ENCODE measurements at places on chromosomes 6 and 20. TPM values are rescaled to one million over a fixed set of nuclear protein-coding genes. Genes with fewer than 3 reads are reported as not detected.

- DNase-seq = no peak
These were observed 4.0 kb upstream of the CNKSR3 start for GRCh38 chr6:154514481-154514880.

Gene KCNG1
- polyA plus RNA-seq = 0.35 TPM

Gene SLC17A4
- not detected for polyA plus RNA-seq

Gene TGM3
- polyA plus RNA-seq = 0.61 TPM

DNA sequence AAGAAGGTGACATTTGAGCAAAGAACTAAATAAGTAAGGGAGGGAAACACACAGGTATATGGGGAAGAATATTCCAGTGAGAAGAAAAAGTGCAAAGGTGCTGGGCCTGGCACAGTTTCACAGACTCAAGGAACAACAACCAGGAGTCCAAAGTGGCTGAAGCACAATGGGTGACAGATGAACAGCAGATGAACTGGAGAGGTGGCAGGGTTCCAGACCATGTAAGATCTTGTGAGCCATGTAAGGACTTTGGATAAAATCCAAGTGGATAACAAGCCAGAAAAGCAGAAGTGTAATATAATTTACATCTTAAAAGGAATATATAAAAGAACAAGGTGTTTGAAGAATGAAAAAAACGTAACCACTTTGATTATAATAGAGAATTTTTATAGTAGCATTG, 87.9 kb downstream of the MMS22L start:
- no peak for DNase-seq

Gene CDH26
- polyA plus RNA-seq = 0.85 TPM

Gene OOEP
- 0.36 TPM for polyA plus RNA-seq

DNA sequence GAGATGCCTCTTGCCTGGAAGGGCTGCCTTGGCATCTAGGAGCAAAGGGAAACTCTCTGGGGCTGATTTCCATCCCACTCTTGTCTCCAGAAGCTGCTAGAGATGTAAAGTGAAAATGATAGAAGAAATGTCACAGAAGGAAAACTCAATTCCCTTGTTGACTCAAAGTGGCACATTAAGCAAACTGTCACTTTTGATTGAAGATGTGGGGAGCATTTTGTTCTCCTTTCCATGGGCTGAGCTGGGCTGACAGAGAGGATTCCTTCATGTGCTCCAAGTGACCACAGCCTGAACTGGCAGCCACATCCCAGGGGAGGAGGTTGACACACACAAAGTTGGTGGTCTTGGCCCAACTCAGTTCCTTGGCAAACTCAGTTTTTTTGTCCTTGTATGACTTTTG, 9.8 kb downstream of the GPR31 start:
- no peak for DNase-seq

GRCh38 chr6:114997813-114998292, 655.0 kb upstream of the HS3ST5 start:
- DNase-seq = no peak

GRCh38 chr6:39958947-39959346, 24.7 kb upstream of the MOCS1 start:
- DNase-seq = no peak

- no peak for DNase-seq
These were observed 9.1 kb downstream of the MAPK13 start for GRCh38 chr6:36139431-36139830.

DNA sequence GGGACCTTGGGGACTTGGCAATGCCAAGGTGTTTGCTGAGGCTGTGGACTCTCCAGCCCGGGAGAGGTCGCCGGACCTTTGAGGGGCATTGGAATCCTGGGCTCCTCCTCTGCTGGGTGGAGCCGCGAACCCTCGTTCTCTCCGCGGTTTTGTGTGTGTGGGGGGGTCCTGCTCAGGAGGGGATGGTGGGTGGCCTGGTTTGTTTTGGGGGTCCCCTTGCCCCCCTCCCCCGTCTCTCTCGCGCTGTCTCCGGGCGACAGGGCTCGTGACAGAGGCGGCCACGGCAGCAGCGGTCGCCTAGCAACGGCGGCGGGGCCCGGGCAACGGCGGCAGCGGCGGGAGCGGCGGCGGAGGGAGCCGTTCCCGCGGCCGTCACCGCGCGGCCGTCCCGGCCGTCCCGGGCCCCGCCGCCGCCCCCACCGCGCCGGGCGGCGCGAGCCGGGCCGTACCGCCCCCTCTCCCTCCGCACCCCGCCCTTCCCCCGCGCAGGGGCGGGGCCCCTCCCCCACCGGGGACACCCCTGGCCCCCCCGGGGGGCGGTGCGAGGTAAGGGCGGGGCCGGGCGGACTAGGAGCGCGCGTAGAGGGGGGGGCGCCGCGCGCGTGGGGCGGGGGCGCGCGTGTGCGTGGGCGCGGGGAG, 7.8 kb downstream of the SYNGAP1 start:
- no peak for DNase-seq

- peak; percentile 56 for DNase-seq
These were observed 57.0 kb upstream of the STX16 start for GRCh38 chr20:58593880-58594638.

GRCh38 chr20:17584689-17585088, 14.8 kb downstream of the DSTN start:
- peak; percentile 22 for DNase-seq

GRCh38 chr6:112920994-112921393, 573.9 kb downstream of the RFPL4B start:
- DNase-seq = no peak

Gene FOXS1
- 4.5 TPM for polyA plus RNA-seq

DNA sequence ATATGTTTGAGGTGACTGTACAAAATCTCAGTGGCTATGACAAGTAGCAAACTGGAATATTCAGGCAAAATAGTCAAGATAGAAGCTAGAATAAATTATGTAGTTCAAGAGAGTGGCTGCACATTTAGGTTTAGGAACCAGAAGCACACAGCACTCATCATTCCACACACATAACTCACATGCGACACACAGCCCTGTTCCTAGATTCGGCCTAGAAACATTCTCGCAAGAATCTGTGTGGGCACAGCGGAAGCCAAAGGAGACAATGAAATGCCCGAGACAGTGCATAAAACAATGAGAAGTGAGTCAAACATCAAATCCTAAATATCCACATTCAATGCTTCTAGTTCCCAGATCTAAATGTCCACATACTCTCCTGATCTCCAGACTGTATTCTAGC, 9.5 kb upstream of the SUPT3H start:
- DNase-seq = no peak

GRCh38 chr20:18004384-18005031, 35.7 kb downstream of the MGME1 start:
- DNase-seq = no peak

GRCh38 chr6:33254591-33254990, 17.1 kb downstream of the VPS52 start:
- DNase-seq = no peak

GRCh38 chr6:53581856-53582255, 37.0 kb upstream of the GCLC start:
- DNase-seq = peak; percentile 15

Gene BTBD9
- 8.1 TPM for polyA plus RNA-seq

DNA sequence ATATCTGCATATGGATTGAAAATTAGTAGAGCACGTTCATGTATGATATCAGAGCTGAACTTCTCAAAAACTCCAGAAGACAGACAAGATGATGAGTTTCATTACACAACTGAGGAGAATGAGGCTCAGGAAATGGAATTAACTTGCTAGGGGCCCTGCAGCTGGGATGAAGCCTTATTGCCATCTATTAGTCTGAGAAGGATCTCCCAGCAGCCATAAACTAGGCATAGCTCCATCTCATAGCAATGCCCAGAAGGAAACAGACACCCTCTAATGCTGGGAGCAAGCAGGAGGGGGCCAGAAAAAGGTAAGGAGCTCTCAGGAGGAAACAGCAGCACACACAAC, 18.0 kb downstream of the TFEB start:
- no peak for DNase-seq

Gene STK4
- polyA plus RNA-seq = 9.2 TPM

Gene ULBP2
- not detected for polyA plus RNA-seq

Gene C20orf96
- polyA plus RNA-seq = 11.1 TPM

DNA sequence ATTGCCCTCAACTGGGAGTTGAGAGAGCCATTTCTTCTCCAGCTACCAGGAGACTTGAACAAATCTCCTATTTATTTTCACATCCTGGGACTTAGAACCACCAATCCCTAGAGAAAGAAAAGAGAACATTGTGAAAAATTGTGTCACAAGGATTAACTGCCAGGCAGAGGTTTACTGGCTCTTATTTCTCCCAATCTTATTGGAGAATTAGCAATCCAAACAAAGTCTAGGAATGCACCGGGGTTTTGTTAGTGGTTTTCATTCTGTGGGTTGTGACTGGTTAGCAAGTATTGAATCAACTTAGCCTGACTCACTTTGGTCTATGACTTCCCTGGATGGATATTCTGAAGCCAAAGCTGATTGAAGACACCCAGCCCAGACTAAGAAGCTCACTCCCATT, 21.2 kb upstream of the ENPP5 start:
- no peak for DNase-seq

DNA sequence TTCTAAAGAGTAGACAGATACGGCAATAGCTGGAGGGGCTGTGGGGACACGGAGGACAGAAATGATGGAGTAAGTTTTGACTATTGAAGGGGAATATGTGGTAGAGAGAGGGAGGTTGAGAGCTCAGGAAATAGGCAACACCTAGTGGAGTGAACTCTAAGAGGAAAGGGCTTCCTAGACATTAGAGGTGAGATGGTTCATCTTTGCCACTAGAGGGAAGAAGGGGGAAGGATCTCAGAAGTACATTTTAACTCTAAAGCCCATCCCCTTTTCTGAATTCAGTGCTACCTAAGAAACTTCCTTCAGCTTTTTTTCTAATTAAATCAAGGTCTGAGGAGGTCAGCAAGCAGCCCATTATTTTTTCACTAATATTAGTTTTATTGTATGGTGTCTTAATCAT, 689.4 kb upstream of the MAP3K7 start:
- DNase-seq = no peak

DNA sequence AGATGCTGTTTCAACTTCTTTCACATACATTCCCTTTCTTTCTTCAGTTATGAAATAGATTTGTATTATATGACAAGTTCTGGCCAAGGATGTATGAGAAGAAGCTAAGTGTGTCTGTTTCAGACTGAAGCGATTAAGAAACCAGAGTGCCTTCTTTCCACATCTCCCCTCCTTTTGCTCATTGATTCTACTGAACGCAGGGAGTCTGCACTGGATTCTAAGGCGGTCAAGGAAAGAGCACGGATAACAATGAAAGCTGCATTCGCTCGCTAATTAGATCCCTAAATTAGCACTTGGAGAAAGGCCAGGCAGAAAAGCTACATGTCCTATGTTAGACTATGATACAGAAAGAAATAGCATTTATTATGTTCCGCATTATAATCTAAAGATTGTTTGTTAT, 267.7 kb downstream of the HAO1 start:
- no peak for DNase-seq

Gene ABT1
- 10.4 TPM for polyA plus RNA-seq

- no peak for DNase-seq
These were observed 300.2 kb downstream of the SOX4 start for GRCh38 chr6:21893793-21894192.

- peak; percentile 75 for DNase-seq
These were observed 114.4 kb downstream of the ADGRG6 start for GRCh38 chr6:142416179-142416578.

DNA sequence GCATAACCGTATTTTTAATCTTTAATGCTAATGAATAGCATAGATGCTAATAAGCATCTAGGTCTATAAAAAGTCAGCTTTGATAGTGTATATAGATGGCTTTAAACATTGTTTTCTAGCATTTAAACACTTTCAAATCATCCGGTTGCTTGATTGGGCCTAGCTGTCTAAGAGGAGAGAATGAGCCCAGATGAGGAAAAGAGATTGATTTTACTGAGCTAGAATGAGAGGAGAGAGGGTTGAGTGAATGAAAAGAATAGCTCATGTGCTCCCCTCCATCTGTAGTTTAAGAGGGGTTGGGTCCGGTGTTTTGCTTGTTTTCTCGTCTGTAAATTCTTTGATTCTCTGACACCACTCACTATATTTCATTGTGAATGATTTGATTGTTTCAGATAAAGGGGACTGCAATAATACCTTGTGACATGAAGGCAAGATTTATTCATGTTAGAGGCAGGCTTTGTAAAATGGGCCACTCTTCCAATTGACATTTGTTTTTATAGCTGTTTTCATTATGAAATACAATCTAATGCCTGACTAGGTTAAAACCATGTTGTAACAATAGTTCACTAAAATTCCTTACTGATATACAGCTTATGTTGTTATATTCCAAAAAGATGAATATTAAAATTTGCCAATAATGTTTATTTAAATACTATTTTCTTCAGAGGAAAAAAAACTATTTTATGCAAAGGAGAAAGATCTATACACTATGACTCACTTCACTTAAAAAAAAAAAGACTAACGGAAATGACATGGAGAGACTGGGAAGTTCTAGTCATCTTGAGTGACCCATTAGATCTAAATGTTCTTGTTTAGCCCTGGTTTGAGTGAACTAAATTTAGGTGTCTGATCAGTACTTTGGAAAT, 3.2 kb downstream of the PTPN1 start:
- DNase-seq = no peak

- no peak for DNase-seq
These were observed 517 bp downstream of the ACTL10 start for GRCh38 chr20:33667245-33667675.

Gene KHDC1L
- polyA plus RNA-seq = not detected

Gene FOXC1
- polyA plus RNA-seq = 2.0 TPM

Gene SLC16A10
- 7.6 TPM for polyA plus RNA-seq

GRCh38 chr6:84738996-84739865, 25.2 kb downstream of the TBX18 start:
- no peak for DNase-seq

DNA sequence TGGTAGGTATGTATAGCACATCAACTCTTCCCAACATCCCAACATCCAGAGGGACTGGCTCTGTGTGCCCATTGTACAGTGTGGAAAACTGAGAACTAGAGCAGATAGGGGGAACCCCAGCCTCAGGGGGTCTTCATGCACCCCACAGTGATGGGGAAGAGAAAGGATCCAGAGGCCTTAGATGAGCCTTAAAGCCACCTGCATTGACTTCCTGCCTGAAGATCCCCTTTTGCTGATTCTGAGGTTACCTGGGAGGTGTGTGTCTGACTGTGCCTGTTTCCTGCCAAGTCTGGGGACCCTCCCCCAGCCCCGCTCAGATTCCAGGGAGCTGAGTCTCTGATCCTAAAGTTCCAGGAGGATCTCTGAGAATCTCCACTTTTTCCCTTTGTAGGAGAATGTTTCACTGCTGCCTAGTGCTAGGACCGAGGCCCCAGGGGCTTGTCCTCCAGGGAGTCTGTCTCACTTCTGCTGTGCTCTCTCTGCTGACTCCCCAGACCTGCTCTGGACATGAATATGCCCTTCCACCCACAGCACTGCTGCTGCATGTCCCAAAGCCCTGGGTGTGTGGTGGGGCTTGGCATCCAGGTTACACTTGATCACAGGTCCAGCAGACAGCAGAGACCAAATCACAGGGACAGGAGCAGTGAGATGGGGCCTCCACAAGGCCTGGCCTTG, 12.8 kb upstream of the PGC start:
- no peak for DNase-seq

DNA sequence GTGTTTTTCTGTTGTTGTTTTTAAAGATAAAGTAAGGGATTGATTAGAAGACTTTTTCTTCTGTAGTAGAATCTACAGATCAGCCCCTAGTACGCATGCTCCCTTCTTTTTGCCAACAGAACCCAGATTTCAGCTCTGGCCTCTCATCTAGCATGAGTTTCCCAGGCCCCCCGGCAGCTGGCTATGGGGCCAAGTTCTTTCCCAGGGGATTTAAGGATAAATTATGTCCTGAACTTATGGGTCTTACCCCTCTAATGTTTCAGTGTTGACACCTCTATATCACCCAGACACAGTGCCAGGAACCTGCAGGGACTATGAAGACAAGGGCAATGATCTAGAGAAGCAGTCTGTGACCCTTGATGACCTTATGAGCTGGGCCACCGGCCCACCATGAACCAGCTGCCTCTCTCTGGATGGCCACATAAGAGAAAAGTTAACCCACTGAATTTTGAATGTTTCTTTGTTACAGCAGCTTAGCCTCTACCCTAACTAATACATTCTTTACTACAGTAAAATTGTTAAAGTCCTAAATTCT, 150.5 kb downstream of the UNC5CL start:
- DNase-seq = no peak

Data from hindlimb muscle (tissue), 1 donor.